ENCODE measurements at places on chromosomes 3 and 15.

GRCh38 chr15:35522061-35522460 lies 23.9 kb downstream of the DPH6 start:
- no peak for DNase-seq

DNA sequence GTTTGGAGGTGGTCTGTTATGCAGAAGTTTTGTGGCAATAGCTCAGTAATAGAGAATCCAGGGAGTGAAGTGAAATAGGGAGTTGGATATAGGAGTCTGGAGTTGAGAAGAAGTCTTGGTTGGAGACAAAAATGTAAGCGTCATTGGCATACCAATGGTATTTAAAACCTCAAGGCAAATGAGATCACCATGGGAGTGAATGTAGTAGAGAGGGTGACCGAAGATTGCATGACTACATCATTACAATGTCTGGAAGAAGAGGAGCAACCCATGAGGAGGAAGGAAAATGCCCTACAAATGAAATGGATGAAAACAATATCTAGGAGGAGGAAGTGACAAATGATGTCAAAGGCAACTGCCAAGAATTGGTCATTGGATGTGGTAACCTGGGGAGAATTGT lies 54.4 kb downstream of the CNTN4 start:
- no peak for DNase-seq

DNA sequence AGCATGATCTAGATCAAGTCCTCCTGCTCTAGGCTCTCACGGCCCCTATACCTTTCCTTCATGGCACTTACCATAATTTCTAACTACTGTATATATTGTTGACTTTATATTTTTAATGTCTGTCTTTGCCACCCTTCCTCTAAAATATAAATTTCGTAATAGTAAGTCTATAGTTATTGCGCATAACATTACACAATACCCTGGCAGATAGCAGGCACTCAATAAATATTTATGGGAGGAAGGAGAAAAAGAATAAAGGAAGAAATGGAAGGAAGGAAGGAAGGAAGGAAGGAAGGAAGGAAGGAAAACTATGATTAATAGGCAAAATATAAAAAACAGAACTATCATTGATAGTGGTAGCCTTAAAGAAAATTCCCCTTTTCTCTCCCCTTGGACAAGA lies 190.3 kb upstream of the LMCD1 start:
- no peak for DNase-seq

GRCh38 chr3:17752436-17752835 lies 10.0 kb upstream of the TBC1D5 start:
- DNase-seq = peak; percentile 36

DNA sequence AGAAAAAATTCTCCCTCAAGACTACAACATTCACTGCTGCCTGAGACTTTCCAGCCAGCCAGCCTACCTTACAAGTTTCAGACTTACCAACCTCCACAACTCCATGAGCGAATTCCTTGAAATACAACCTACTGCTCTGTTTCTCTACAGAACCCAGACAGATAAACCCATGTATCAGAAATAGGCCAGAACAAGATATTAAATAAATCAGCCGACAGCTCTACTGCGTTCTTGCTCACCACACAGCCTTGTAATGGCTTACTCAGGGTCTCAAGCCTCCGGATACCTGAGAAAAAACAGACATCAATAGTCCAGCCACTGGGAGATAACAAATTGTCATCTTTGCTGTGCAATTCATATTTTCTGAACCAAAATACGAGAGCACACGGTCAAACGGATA lies 43.6 kb upstream of the LIPC start:
- no peak for DNase-seq

- no peak for DNase-seq
Measured at GRCh38 chr3:128347282-128347681, 119.4 kb downstream of the DNAJB8 start.

- no peak for DNase-seq
Measured at GRCh38 chr15:37771465-37771864, 163.0 kb upstream of the TMCO5A start.

DNA sequence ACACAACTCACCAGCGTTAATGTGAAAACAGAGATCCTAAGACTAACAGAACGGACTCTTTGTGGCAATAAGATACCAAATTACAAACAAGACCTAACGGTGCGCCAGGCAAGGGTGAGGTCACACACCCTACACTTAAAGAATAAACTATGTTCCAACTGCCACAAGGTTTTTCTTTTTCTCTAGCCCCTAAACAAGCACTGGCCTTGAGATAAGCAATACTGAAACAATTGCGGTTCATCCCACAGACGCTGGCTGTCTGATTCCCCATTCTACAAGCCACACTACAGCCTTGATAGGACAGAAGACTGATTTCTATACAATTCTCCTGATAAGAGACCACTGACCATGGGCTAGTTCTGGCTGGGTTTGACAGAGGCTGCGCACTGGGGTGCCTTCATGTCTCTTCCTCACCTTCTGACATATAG lies 20.5 kb upstream of the LIMD1 start:
- DNase-seq = no peak

- no peak for DNase-seq
Measured at GRCh38 chr3:171192176-171192854, 165.8 kb upstream of the SLC2A2 start.

DNA sequence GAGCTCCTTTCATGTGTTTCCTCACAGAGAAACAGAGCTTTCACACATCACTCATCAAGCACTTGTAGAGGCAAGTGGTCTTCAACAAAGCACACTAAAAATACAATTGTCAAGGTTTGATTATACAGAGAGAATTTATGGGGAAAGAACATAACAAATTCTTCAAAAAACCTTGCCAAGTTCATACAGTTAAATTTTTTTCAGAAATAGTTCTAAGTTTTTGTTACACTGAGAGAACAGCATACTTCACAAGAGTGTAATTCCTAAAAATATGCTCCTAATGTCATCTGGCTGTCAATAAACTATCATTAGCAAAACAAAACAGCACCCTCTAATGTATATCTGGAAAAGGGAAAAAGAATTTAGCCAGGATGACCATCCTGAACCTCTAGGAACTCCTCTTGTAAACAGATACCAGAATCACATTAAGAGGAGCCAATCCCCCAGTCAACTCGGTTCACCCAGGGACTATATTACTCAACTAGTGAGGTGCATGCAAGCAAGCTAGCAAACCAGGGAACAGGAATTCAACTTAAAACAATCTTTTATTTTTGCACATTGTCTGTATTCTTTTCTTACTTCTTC lies 63.3 kb downstream of the RAD18 start:
- no peak for DNase-seq

- no peak for DNase-seq
Measured at GRCh38 chr15:81567924-81568323, 193.9 kb upstream of the TMC3 start.

- DNase-seq = peak; percentile 49
Measured at GRCh38 chr3:55489798-55490132, 2.7 kb upstream of the WNT5A start.

- no peak for DNase-seq
Measured at GRCh38 chr3:46830801-46831200, 32.4 kb downstream of the MYL3 start.

GRCh38 chr15:36177590-36178302 lies 401.7 kb upstream of the CDIN1 start:
- DNase-seq = no peak

DNA sequence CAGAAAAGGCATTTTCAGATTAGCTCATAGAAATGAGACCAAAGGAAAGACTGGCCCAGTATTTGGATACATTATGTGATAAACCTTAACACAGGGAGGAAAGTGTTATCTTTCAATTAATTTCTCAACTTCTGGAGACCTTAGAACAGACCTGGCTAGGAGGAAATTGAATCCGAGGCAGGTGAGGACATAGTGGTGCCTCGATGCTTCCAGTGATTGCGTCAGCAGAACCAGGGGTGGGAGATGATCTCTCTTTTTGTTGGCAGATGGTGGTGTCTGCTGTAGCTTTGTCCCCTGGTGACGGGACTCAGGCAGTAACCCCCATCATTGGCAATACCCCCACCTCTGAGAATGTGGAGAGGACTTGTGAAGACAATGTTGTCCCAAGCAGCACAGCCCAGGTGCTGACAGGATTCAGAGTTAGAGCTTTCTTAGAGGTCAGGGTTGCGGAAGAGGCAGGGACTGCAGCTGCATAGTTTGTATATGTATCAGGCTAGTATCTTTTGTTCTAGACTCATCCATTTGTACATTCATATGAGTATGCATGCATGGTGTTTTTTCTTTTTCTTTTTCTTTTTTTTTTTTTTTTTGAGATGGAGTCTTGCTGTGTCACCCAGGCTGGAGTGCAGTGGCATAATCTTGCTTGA lies 27.9 kb upstream of the MUC20 start:
- no peak for DNase-seq

GRCh38 chr3:149406244-149406752 lies 28.8 kb upstream of the TM4SF1 start:
- no peak for DNase-seq

DNA sequence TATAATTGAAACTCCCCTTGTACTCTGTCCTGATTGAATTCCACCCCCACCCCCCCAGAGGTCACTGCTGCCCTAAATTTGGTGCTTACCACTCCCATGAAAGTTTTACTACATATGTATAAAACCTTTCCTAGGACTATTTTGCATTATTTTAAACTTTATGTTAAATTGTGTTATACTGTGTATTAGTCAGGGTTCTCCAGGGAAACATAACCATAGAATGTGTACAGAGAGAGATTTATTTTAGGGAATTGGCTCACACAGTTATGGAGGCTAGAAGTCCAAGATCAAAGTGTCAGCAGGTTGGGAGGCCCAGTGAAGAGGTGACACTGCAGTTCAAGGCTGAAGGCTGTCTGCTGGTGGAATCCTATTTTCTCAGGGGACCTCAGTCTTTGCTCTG lies 29.2 kb downstream of the BFSP2 start:
- no peak for DNase-seq

- peak; percentile 69 for DNase-seq
Measured at GRCh38 chr3:116135457-116136085, 309.7 kb downstream of the LSAMP start.
